ENCODE measurements at places on chromosomes 11 and 22.
A peak's percentile ranks its signal among the peaks of the same experiment; 100 is the strongest.

DNA sequence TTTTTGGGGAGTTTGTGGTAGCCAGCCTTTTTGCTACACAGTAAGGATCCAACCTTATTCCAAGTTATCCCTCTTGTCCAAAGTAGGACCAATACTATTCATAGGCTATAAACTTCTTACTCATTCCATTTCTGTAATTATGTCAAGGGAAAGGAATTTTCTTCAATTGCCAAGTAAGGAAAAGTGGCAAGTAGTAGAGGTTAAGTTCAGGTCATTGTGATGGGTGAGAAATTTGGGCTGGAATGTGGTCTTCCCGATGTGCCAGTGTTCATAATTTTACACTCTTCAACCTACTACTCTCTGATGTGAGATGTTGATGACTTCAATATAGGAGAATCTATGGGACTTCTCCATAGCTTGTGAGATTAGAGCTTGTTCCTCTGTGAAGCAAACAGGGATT lies 648.8 kb downstream of the METTL15 start:
- DNase-seq, result no peak

DNA sequence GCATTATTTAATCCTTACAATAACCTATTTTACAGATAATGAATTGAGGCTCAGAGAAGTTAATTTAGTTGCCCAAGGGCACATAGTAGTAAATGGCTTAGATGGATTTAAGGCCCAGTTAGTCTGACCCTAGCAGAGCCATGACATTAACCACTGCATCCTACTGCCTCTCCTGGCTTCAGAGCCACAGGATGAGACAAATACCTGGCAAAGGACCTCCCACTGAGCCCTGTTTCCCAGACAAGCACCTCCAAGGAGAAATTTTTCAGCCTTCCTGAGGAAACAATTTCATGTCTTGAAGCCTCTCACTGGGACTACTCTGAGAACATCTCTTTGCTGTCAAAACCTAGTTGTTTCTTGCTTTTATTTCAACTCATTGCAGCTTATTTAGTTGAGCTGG lies 28.4 kb downstream of the IZUMO1R start:
- DNase-seq, result no peak

- DNase-seq, result no peak
Observed at GRCh38 chr11:123233975-123234334, 38.9 kb upstream of the CLMP start.

GRCh38 chr11:69958308-69958707 lies 119.8 kb upstream of the ANO1 start:
- DNase-seq, result no peak

- peak; percentile 41 for DNase-seq
Observed at GRCh38 chr22:39773976-39774539, 119.5 kb downstream of the ENTHD1 start.

DNA sequence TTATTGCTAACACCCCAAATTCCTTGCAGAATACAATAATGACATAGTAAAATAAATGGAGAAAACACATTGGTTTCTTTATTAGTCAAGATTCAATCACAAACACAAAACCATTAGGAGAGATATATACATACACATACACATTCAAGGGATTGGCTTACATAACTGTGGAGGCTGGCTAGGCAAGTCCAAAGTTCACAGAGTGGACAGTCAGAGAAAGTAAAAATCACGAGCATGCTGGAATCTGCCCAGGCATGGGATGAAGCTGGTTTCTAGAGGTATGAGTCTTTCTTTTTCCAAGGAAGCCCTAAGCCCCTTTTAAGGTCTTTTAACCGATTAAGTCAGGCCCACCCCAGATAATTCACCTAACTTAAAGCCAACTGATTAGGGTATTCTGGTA lies 13.6 kb upstream of the OR56B1 start:
- no peak for DNase-seq

- DNase-seq, result no peak
Observed at GRCh38 chr11:29153078-29153477, 863.8 kb downstream of the KCNA4 start.

- peak; percentile 34 for DNase-seq
Observed at GRCh38 chr11:59158206-59159068, 13.5 kb upstream of the DTX4 start.

- no peak for DNase-seq
Observed at GRCh38 chr11:77636731-77637344, 756 bp downstream of the CLNS1A start.

GRCh38 chr22:36986242-36986821 lies 32.9 kb downstream of the TST start:
- peak; percentile 7 for DNase-seq

- no peak for DNase-seq
Observed at GRCh38 chr22:40008726-40009291, 14.1 kb downstream of the FAM83F start.

DNA sequence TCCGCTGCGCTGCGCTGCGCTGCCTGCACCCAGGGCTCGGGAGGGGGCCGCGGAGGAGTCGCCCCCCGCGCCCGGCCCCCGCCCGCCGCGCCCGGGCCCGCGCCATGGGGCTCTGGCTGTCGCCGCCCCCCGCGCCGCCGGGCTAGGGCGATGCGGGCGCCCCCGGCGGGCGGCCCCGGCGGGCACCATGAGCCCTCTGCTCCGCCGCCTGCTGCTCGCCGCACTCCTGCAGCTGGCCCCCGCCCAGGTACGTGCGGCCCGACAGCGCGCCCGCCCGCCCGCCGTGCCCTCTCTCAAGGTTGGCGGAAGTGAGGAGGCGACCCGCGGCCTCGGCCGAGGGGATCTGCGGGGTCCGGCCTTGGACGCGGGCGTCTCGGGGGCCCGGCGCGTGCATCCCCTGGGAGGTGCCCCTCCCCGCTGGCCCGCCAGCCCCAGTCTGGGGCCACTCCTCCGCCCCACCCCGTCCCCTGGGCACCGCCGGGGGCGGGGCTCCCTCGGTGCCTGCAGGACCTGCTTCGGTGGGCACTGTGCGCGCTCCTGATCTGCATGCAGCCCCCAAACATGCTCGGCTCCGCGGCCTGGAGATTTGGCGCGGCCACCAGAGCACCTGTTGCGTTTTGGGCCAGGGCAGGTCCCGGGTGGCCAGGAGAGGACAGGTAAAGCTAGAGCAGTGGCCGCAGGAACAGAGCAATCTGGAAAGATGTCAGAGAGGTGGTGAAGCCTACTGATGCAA lies 429 bp downstream of the VEGFB start:
- DNase-seq, result peak; percentile 53

DNA sequence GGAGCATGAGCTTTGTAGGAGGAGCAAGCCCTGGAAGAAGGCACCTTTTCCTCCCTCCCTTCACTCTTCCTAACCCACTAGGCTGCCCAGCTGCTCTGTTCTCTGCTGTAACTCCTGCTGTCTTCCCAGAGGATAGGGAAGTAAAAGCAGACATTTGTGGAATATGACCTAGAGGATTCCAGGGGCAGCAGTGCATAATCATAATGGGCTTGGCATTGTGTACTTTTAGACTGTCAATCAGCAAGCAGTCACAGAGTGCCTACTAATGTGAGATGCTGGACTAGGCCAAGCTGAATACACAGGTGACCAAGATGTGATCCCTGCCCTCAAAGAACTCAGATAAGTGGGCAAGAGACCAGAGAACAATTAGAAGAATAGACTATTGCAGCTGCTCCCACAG lies 133.0 kb downstream of the NAV2 start:
- DNase-seq, result no peak

- peak; percentile 74 for DNase-seq
Observed at GRCh38 chr11:11028017-11028692, 170.3 kb upstream of the ZBED5 start.

DNA sequence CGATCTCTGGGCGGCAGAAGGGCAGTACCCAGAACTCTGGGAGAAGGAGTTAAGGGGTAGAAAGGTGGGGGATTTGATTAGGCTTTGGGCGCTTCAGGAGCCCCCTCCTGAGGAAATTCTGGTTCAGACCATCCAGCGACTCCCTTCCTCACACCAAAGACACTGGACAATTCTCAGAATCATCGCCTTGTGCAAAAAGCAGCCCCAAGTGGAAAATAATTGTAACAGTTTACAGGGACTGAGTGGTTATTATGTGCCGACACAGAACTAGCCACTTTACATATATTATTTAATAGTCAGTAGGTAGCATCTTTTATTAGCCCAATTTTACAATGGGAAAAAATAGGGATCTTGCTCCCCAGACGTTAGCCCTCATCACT lies 662 bp upstream of the TRIM3 start:
- DNase-seq, result no peak

DNA sequence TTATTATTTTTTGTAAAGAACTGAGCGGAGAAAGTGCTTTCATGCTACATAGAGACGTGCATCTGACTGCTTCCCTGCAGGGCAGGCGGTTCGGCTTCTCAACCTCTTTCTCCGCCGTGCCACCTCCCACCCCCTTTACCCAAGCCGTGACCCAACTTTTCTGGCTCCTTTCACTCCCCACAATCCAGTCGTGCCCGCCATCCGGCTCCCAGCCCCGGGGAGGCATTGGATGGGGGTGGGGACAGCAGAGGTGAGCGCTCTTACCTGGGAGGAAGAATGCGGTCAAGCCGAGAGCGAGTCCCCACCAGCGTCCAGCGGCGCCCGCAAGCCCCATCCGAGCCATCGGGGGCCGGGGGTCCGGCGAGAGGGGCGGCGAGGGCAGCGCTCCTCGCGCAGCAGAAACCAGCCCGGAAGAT lies 781 bp downstream of the NECTIN1 start:
- no peak for DNase-seq

DNA sequence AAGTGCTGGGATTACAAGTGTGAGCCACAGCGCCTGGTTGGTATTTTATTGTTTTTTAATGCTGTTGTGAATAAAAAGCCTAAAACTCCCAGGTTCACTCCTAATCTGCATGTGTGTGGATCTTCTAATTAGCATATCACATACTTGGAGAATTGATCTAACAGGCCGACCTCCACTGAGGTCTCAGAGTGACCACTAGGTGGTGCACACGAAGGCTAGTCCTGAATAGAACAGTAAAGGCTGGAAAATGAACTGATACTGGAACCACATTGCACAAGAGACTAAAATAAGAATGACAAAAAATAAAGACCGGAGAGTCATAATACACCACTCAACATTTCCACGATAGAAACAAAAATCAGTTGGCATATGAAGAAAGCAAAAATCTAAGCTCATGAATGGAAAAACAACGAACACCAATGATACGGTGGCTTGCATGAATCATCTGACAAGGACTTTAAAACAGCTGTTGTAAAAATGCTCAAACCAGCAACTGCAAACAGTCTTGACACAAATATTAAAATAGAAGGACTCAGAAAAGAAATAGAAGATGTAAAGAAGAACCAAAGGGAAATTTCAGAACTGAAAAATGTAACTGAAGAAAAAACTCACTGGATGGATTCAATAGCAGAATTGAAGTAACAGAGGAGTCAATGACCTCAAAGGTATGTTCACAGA lies 19.2 kb downstream of the PIM3 start:
- DNase-seq, result peak; percentile 42

GRCh38 chr11:77375107-77375506 lies 73.6 kb upstream of the GDPD4 start:
- no peak for DNase-seq

- no peak for DNase-seq
Observed at GRCh38 chr11:73248526-73249185, 23.5 kb upstream of the P2RY6 start.

- no peak for DNase-seq
Observed at GRCh38 chr11:78622666-78623065, 48.0 kb upstream of the NARS2 start.

GRCh38 chr11:42595876-42596275 lies 715.9 kb upstream of the API5 start:
- DNase-seq, result no peak

- no peak for DNase-seq
Observed at GRCh38 chr11:130647371-130647770, 198.9 kb downstream of the ADAMTS15 start.

- DNase-seq, result no peak
Observed at GRCh38 chr11:113349528-113349927, 35.1 kb downstream of the TTC12 start.

All from stimulated activated CD4-positive, alpha-beta T cell treated with anti-CD3 and anti-CD28 coated beads, Interleukin-4, amount 100 ng/mL, for 4 hours (primary cell).